ENCODE measurements at places on chromosomes 12 and 14.

GRCh38 chr14:106390947-106391346 lies 864.6 kb downstream of the TMEM121 start:
- no peak for DNase-seq

DNA sequence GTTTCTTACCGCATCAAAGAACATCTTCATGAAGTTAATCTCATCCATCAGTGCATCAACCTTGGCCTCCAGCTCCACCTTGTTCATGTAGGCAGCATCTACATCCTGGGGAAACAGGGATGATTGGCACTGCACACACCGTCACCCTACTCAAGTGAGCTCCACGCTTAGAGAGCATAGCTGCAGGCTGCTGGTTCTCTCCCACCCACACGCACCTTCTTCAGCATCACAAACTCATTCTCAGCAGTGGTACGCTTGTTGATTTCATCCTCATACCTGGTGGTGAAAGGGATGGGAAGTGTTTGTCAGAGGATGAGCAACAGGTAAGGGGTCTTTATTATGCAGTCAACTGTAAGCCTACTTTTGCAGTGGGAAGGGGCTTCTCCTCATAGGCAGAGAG lies 2.3 kb downstream of the KRT5 start:
- DNase-seq = peak; percentile 6

- DNase-seq = no peak
These were observed 61.7 kb downstream of the LRFN5 start for GRCh38 chr14:41668356-41668755.

DNA sequence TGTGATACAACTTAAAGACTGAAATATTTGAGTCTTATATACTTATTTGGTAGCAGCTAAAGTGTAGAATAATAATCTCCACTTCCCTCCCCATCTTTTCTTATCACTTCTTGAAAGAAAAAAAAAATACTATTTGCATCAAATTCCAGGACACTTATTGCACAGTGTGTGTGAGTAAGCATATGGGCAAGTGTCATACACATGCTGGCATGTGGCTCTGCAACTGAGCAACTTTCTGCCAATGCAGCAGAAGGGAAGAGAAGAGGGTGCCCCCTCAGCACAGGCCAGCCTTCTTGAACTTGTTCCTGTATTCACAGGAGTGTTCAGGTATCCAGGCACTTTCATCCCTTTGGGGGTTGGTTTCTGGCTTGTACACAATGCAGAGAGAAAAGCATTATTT lies 145.8 kb downstream of the CPNE8 start:
- DNase-seq = no peak
